GM18507 (cell line): ENCODE measurements at places on chromosomes 11 and 22.
A peak's percentile ranks its signal among the peaks of the same experiment; 100 is the strongest.

- peak; percentile 30 for DNase-seq
Observed at GRCh38 chr22:20748731-20749428, 25.0 kb upstream of the SERPIND1 start.

DNA sequence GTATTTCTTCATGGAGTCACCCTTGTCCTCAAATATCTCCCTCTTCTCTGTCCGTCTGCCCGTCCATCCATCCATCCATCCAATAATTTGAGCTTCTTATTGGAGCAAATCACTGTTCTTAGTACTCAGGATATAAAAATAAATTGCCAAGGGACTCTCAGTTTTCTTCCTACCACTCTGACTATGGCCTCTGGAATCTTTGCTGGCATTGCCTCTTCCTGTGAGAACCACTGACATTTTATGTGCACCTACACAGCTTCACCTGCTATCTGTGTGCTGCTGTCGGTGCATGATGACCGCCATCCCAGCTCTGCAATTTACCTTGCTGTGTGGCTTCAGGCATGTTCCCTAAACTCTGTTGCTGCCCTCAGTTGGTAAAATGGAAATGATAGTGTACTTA, 37.9 kb downstream of the TEAD1 start:
- no peak for DNase-seq

GRCh38 chr22:41919357-41920224, 4.7 kb upstream of the SHISA8 start:
- peak; percentile 71 for DNase-seq

DNA sequence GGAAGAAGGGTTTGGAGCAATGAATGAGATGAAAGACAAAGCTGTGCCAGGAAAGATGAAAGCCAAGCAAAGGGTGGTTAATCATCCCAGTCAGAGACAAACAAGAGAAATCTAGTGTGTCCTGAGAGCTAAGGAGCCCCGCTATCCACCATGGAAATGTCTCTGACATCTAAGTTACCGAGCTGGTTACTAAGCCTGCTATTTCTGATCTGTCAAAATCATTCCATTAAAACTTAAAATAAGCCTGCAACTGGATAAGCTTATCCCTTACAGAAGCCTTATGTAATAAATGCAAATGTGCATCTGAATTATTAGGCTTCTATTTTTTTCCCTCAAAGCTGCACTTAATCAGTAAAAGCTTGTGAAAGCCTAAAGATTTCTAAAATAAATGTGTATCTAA, 22.1 kb upstream of the SESN3 start:
- DNase-seq, result no peak

DNA sequence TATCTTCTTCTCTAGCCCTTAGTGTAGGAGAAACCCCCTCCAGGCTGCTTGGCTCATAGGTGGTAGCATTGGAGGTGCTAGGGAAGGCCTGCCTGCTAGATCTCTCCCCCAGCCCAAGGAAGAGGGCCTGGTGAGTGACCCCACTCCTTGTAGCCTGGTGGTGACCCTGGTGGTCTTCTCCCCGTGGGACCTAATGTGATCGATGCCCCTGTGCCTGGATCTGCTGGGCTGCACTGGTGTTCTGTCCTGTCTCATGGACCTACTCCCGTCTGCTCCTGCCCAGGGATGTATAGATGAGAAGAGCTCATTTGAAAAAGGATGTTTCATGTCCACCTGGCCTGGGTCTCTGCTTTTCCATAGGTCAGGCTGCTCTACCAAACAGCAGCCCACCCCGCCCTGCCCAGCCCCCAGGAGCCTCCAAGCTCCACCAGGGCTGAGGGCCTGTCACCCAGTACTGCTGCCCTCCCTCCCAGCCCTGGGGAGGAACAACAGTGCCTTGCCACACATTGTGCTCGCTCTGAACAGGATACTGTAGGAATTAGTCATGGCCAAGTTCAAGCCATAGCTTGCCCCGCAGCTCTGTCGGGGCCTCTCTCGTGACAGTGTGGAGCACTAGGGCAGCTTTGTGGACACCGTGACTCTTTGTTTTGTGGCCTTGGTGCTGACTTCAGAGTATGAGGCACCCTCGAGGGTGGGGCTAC, 19.7 kb downstream of the SLC37A2 start:
- DNase-seq, result no peak

DNA sequence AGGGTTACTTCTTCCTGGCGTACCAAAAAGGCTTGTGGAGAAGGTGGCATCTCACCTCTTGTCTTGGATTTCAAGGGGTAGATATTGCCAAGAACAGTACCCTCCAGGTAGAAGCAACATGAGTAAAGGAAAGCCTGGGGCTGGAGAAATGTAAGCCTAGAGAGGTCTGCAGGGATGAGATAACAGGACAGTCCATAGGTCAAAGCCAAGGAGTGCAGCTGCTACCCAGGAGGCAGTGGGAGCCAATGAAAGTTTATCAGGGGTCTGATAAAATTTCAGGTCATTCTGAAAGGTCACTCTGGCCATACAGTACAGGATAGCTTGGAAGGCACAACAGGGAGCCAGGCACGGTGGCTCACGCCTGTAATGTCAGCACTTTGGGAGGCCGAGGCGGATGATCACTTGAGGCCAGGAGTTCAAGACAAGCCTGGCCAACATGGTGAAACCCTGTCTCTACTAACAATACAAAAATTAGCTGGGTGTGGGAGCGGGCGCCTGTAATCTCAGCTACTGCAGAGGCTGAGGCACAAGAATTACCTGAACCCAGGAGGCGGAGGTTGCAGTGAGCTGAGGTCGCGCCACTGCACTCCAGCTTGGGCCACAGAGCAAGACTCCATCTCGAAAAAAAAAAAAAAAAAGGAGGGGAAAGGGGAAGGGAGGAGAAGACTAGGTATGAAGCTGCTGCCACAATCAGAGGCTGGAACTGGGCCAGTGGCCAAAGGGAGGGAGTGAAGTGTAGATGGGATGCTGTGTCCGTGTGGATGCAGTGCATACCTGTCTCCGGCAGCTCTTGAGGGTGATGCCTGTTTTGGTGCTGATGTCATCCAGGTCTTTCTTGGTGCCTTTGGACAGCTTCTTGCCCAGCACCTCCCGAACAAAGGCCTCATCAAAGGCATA, 1.2 kb downstream of the FIBP start:
- no peak for DNase-seq

DNA sequence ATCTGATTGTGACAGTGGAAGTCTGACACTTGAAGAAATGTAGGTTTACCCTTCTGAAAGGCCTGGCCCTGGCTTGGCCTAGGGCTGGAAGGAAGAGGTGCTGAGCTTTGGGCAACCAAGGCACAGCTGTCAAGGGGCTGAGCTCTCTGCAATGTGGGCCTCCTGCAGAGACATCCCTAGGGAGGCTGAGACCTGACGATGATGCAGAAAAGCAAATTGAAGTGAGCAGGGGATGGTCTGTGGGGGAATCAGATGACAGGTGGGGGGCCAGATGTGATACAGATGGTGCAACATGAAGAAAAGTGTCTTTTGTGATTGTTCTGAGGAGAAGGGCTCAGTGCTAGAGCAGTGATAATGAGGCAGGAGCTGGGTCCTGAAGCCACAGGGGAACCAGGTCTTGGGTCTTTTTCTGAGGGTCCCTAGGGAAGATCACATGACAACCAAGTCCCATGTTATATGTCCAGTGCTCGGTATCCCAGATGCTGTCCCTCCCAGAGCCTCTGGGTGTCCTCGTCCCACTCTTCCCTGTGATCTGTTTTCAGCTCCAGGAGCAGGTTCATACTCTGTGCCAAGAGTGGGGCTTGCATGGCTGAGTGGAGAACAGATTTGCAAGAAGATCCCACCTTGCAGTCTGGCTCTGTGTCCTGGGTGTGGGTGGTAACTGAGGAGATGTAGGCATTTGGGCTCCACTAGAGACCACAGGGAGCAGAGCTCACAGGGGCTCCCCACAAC, 79.9 kb upstream of the VPREB1 start:
- no peak for DNase-seq

GRCh38 chr11:16356057-16356760, at the start of gene SOX6:
Gene SOX6, minus strand, starts transcription at chr11:16356546. Its CDS starts 15,298 bp downstream, at chr11:16341248.
- DNase-seq, result no peak

DNA sequence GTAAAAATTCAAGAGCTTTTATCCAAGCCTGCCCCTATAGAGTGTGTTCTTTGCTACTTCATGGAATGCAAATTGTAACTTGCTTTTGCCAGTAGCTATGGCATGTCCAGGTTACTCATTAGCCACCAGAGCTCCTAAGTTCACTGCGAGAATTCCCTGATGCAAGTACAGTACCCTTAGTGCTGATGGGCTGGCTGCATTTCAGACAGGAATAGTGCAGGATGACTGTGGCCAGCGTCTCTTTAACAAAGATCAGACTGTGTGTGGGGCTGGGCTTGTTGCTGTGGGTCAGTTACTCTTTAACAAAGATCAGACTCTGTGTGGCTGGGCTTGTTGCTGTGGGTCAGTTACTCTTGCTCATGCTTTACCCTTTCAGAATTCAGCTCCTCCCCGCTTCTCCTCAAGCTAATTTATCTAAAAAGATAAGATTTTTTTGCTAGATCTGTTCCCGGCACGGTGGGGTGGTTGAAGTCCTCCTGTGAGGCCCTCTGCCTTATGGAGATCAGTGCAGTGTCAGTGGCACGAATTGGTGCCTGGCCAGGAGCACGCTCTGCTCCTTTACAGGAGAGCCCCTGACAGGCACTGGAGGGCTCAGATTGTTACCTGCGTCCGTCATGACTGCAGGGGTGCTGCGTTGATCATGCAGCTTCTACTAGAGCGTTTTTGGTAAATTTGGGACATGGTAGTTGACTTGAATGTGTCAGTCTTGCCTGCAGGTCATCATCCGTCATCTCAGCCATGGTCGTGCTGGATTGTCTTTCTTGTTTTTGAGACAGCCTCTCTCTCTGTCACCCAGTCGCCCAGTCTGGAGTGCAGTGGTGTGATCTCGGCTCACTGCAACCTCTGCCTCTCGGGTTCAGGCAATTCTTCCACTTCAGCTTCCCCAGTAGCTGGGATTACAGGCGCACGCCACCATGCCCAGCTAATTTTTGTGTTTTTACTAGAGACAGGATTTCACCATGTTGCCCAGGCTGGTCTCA, 27.0 kb downstream of the AP2A2 start:
- DNase-seq, result no peak

- no peak for DNase-seq
Observed at GRCh38 chr11:71335371-71335770, 83.0 kb upstream of the SHANK2 start.

- DNase-seq, result no peak
Observed at GRCh38 chr11:110711448-110711775, 825 bp downstream of the ARHGAP20 start.

- no peak for DNase-seq
Observed at GRCh38 chr11:106218106-106218505, 140.6 kb downstream of the AASDHPPT start.

- DNase-seq, result no peak
Observed at GRCh38 chr11:2576111-2576510, 123.7 kb downstream of the KCNQ1OT1 start.

DNA sequence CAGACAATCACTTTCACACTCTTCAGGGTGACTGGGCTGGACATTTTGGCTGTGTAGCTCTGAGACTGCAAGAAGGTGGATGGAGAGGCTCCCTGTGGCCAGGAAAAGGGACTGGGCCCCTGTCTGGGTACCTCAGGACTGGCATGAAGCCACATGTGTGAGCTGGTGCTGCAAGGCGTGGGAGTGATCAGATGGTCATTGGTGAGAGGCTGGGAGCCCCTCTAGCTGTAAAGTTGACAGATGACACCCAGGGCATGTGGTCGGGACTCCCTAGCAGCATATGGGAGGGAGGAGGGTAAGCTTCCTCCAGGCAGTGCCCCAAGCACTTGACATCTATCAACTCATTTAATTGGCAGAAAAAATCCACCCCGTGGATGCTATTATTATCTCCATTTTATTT, 18.9 kb upstream of the CABP2 start:
- no peak for DNase-seq

DNA sequence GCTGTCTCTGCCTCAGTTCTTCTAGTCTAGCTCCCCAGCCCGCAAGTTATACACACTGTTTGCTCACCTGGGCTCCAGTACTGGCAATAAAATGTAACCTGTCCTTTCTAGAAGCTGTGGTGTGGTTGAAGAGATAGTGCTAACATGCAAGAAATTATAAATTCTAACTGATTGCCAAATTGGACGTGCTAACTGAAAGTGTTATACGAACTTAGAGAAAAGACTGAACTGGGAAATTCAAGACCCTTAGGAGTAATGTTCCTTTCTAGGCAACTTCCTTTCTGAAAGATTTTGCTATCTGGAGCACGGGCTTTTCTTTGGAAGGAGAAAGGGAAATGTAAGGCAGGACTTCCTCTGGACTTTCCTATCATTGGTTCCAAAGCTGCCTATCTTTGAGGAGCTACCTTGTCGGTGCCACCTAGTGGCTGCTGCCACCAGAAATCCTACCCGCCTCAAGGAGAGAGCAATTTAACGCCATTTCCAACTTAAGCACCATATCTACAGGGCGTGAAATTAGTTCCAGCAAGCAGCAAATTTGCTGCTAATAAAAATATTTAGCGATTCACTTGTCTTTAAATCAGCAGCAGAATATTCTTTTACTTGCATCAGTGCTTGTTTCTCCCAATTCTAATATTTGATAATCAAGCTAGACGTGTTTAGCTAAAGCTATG, 12.7 kb upstream of the TMEM218 start:
- no peak for DNase-seq

DNA sequence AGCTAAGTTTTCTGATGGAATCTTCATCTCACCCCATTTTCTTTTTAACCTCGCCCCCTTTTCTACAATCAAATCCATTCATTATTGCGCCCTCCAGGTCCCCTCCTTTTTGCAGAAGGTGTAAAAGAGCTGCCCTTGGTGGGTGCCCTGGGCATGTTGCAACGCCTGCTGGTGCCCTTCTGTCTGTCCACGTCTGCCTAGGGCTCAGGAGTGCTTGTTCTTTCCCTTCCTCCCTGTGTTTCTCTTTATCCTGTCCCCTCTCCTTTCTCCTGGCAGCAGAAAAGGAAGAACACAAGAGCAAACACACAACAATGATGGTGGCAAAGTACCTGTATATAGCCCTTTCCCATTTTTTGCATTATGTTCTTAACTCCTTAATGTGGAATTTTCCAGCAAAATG, 6.2 kb upstream of the TLCD5 start:
- DNase-seq, result no peak
